Effector CD4-positive, alpha-beta T cell (primary cell): ENCODE measurements at places on chromosomes 2 and 18.

- no peak for DNase-seq
Observed at GRCh38 chr2:84805250-84805958, 75.5 kb downstream of the TRABD2A start.

DNA sequence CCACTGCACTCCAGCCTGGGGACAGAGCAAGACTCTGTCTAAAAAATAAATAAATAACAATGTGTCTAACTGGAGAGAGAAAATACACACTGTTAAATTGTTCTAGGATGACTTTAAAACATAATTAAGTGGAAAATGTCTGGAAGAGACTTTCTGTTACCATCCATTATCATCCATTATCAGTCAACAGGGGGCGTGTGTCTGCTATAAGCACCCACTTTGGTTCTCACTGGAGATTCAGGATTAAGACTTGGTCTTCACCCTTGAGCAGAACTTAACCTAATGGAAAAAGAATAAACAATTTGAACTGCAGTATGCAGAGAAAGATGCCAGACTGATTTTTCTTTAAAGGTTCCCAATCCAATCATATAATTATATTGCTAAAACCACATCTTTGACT lies 999.8 kb upstream of the GYPC start:
- no peak for DNase-seq

DNA sequence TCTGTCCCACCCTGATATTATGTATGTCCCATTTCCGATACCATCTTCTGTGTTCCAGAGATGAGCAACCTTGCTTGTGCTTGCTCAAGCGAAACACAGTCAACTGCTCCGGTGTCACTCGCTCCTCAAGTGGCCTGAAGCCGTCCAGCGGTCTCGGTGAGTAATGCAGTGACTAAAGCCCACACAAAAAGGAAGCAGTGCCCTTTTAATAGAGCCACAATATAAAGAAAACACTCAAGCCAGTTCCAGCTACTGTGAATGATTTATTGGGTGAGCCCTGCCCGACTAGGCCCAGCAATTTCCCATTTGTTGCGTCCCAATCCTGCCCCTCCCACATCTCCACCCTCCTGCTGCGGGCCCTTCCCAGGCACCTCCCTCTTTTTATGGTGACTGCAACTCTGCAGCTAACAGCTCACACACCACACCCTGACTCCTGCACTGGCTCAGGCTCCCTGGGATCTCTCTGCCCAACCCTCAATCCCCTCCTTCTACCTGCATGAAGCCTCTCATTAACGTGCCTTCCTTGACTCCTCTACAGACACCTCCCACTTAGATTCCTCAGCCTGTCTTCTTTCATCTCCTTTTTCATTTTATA lies 44.2 kb upstream of the DSC1 start:
- DNase-seq: no peak

DNA sequence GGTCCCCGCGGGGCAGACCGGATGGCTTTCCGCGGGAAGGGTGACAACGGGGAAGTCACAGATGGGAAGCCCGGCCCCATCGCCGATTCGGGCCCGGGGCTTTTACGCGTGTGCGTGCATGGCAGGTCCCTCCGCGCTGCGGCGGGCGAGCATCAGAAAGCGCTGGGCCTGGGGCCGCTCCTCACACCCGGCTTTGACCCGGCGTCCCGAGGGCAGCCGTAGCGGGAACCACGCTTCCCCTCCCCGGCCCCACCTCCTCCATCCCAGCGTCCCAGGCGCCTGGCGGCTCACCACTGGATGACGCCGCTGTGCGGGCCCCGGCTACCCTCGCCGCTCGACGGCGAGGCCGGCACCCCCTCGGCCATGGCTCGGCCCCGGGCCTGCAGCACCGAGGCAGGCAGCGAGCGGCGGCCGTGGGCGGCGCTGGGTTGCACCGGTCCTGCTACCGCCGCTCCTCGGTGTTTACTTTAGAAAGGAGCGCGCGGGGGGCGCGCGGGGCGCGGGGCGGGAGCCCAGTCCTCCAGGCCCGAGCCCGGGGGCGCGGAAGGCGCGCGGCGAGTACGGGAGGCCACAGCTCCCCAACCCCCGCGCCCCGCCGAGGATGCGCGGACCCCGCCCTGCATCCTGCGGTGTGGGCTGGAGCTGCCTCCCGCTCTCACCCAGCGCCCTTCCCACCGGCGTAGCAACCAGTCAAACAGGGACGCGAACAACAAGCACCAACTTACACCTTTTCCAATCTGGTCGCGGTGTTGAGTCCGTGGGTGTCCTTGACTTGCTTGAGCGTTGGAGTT lies 806 bp downstream of the RFX8 start:
- no peak for DNase-seq

- no peak for DNase-seq
Observed at GRCh38 chr2:239151201-239152131, 249.4 kb downstream of the HDAC4 start.

- DNase-seq: no peak
Observed at GRCh38 chr2:40488927-40489677, 37.2 kb upstream of the SLC8A1 start.

DNA sequence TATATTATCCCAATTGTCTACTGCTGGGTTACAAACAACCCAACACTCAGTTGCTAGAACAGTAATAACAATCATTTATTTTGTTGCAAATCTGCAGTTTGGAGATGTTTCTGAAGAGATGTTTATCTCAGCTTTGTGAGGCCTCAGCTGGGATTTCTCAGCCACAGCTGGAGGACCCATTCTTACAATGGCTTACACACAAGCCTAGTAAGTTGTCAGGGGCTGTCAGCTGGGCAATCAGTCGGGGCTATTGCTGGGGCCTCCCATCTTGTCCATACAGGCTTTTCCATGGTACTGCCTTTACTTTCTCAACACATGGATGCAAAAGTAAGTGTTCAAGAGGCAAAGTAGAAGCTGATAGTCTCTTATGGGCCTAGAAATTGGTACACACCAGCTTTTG lies 491.7 kb upstream of the NXPH2 start:
- DNase-seq: no peak

DNA sequence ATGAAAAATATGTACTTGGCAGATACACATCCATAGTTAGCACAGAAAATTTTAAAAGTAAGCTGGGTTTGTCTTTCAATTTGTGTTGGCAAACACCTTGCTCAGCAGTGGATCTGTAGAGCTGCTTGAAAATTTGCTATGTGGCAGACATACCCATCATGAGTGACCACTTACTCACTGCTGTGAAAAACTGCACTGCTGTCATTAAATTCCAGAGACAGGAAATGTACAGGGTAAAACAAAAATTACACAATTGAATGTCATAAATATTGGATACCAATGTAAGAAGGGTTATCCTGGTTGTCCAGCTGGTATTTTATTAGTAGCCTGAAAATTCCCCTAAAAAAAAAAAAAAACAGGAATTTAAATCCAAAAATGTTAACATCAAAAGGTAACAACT lies 24.5 kb downstream of the NIF3L1 start:
- DNase-seq: no peak

GRCh38 chr2:221569871-221570270 lies 2.2 kb downstream of the EPHA4 start:
- no peak for DNase-seq

GRCh38 chr18:79789091-79789891 lies 8.4 kb upstream of the KCNG2 start:
- no peak for DNase-seq

DNA sequence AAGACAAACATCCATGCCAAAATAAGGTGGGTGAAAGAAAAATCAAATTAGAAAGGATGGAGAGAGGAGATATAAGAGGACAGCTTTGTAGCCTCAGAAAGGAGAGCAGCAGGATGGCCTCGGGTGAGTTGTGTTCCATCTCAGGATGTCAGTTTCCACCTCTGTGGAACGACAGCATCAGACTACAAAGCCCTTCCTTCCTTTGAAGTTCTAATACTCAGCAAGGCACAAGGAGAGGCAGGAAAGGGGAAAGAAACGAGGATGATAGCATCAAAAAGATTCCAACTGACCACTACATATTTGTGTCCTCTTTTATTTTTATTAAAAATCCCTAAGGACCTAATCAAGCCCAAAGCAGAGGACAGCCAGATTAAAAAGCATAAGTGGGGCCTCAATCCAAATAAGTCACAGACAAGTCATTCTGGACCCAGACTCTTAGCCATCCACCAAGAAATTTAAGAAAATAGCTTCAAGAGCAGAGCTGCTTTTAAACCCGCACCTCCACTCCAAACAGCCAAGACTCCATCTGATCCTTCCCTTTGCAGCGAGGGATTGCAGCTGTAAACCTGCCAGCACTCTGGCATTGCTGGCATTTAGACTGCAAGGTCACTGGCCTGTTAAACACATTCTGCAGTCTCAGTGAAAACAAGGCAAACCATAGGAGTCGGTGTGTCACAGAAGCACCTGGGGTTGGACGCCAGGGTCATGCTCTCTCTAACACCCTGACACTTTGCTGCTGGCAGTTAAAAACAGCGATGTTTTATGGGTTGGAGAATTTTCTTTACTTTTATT lies 314.5 kb upstream of the CHAC2 start:
- no peak for DNase-seq

DNA sequence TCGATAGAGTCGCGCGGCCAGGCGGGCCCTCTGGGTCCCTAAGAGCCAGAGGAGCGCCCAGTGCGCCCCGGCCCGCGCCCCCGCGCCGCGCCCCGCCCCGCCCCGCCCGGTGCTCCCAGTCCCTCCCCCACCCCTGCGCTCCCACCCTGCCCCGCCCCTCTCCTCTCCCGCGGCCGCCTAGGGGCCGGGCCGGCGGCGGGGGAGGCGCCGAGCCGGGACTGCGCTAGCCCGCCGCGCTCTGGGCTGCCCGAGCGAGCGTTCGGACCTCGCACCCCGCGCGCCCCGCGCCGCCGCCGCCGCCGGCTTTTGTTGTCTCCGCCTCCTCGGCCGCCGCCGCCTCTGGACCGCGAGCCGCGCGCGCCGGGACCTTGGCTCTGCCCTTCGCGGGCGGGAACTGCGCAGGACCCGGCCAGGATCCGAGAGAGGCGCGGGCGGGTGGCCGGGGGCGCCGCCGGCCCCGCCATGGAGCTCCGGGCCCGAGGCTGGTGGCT lies at the start of gene GPC1:
GPC1 (plus strand) TSS at position 207 of the 491 bp plus-strand sequence; CDS start at position 463, 256 bp downstream.
- peak; percentile 20 for DNase-seq

- no peak for DNase-seq
Observed at GRCh38 chr18:44737623-44738022, 56.9 kb downstream of the SETBP1 start.

- DNase-seq: no peak
Observed at GRCh38 chr2:217077831-217078407, 218.1 kb upstream of the TNP1 start.

GRCh38 chr18:66616523-66616983 lies 12.7 kb upstream of the CDH19 start:
- DNase-seq: no peak

DNA sequence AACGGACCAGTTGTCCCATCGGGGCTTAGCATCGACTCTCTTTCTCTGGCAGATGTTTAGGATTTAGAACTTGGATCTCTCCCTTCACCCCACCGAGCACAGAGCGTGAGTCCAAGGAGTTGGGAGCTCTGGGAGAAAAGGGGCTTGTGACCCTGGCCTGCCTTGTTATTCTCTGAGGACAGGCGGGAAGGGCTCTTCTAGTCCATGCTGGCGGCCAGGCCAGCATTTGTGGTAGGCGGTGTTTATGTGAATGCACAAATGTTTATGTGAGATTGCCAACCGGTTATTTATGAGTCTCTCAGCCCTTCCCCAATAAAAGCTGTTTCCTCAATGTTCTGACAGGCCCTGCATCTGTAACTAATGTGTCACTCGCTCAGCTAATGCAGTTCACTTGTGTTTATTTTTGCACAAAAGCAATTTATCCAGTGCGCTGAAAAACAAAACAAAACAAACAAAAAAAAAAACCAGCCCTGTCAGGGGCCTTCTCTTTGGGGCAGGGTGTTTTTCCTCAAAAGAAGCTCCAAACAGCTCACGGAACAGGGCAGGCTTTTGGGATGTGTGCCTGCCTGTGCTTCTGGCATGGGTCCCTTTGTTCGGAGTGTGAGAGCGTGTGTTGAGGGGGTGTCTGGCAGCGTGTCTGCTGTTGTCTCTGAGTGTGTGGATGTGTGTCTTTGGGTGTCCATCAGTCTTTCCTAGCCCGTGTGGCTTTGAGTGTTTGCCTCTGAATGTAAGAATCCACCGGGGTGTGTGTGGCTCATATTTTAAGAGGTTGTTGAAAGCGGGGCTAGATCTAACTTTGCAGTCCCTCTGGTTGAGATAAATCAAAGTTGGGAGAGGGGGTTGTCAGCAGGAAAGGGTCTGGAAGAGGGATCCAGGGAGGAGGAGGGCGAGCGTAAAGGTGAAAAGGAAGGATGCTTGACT lies 52.8 kb upstream of the HAAO start:
- no peak for DNase-seq

- DNase-seq: no peak
Observed at GRCh38 chr2:186724736-186725135, 30.9 kb downstream of the FAM171B start.

DNA sequence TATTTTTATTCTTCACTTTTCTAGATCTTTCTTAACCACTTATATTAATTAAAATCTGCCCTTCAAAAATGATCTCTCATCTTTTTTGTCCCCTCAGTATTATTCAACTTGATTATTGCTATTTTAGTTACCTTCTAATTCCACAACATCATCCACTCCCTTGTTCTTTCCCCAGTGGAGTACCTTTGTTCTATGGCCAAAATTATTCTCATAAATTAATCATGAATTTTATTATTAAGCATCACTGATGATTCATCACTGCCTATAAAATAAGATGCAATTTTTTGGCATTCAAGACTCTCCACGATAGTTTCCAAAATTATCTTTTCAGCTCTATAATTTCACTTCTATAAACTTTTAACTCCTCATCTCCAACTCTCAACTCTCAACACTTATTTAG lies 505.7 kb downstream of the SPAG16 start:
- no peak for DNase-seq

GRCh38 chr2:96737831-96738230 lies 2.0 kb downstream of the LMAN2L start:
- DNase-seq: no peak

- DNase-seq: no peak
Observed at GRCh38 chr2:218823196-218823855, 8.3 kb downstream of the PRKAG3 start.

- DNase-seq: no peak
Observed at GRCh38 chr2:43585708-43586107, 10.1 kb downstream of the THADA start.

GRCh38 chr2:105576050-105576439 lies 168.7 kb upstream of the NCK2 start:
- DNase-seq: no peak

DNA sequence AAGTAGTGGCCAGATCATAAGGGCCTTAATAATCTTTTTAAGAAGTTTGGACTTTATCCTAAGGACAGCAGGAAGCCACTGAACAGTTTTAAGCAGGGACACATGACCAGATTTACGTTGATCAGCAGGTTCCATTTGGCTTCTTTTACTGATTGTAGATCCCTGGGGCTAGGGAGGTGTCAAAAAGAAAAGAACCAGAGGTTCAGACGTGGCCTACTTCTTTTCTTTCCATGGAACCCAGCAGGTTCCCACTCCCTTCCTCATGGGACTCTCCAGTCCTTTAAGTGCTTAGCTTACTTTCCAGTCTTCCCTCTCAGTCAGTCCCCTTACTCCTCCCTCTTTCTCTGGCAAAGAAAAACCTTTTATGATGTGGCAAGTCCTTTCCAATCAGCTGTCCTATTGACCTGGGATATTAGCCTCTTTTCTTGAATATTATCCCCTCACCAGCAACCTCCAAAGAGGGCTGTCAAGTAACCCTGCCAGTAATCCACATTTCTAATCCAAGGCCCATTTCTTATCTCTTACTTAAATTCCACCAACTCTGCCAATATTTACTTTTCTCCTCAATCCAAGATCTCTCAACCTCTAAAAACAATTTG lies 33.5 kb downstream of the NHEJ1 start:
- no peak for DNase-seq

GRCh38 chr2:119574108-119574815 lies 30.0 kb downstream of the CFAP221 start:
- DNase-seq: no peak
